ENCODE measurements at places on chromosomes 4 and X.

DNA sequence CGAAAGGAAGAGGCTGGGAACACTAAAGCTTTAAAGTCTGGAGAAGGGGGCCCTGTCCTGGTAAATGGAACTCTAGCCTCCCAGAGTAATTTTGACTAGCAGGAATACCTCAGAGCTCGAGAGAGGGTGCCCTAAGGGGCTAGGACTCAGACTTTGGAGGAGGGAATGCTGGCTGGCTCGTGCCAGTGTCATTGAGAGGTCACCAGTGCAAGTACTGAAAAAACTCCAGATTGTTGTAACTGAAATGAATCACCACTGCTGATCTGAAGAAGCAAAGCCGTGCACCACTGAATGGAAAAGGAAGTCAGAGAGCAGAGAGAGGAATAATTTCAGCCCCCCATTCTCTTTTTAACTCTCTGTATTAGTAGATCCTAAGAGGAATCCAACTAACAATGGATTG is 690.2 kb downstream of the FAT4 start:
- DNase-seq = no peak

GRCh38 chr4:174135530-174135929 is 147.9 kb downstream of the FBXO8 start:
- DNase-seq = no peak

GRCh38 chrX:45379236-45379635 is 178.6 kb upstream of the DIPK2B start:
- DNase-seq = no peak

DNA sequence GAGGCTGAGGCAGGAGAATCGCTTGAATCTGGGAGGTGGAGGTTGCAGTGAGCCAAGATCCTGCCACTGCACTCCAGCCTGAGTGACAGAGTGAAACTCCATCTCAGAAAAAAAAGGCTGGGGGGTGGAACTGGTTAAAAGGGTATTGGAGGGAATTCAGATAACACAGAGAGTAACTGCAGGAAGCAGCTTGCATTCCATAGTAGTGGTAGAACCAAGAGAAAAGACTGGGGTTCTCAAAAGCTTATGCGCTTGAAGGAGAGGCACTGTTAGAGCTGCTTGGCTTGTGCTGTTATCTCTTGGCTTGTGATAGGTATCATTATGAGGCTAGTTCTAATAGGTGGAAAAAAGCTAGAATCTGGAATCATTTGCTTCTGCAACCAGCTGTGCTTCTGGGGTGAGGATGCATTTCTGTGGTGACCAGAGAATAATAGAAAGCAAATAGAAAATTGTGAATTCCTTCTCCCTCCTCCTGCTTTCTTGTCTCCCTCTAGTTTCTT is 91.2 kb upstream of the ELOVL6 start:
- DNase-seq = no peak

- no peak for DNase-seq
These were observed 207.9 kb downstream of the MAB21L2 start for GRCh38 chr4:150789864-150790263.

GRCh38 chr4:129046055-129046959 is 47.0 kb downstream of the SCLT1 start:
- no peak for DNase-seq

DNA sequence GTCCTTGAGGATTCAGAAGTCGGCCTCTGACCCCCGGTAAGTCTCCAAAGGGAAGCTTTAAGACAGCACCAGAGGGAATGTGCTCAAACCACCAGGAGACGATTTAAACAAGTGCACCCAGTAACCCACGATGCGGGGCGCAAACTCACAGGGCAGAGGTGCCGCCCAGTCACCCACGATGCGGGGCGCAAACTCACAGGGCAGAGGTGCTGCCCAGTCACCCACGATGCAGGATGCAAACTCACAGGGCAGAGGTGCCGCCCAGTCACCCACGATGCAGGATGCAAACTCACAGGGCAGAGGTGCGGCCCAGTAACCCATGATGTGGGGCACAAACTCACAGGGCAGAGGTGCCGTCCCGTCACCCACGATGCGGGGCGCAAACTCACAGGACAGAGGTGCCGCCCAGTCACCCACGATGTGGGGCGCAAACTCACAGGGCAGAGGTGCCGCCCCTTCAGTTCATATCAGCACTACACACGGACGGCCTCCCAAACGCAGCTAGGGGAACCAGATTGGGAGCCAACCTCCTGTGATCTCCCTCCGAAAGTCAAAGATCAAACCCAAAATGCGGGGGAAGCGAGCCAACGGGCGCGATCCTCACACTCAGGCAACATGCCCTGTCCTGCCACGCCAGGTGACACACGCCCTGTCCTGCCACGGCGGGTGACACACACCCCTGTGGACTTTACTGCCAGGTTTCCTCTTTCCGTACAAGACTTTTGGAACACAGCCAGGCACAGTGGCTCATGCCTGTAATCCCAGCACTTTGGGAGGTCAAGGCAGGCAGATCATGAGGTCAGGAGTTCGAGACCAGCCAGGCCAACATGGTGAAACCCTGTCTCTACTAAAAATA is 11.3 kb downstream of the PPP2R3B start:
- DNase-seq = no peak

GRCh38 chr4:26701786-26702227 is 117.9 kb downstream of the TBC1D19 start:
- DNase-seq = no peak

- no peak for DNase-seq
These were observed 163.1 kb downstream of the SMARCA1 start for GRCh38 chrX:129360175-129360574.

DNA sequence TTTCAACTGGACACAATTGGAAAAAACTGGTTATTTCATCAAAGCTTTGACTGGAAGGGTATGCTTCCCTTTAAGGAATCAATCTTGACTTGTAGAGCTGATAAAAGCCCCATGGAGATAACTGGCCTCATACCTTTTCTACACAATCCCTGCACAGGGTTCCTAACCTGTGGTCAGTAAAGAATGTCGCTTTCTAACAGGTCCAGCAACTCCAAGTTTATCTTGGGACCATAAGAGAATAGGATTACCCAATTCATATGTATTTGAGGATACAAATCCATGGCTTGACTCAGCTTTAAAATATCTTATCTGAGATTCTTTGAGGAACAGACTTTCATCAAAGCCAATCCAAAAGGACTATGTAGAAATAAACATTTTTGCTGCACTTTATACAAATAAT is 1399.8 kb upstream of the PABPC4L start:
- DNase-seq = no peak

DNA sequence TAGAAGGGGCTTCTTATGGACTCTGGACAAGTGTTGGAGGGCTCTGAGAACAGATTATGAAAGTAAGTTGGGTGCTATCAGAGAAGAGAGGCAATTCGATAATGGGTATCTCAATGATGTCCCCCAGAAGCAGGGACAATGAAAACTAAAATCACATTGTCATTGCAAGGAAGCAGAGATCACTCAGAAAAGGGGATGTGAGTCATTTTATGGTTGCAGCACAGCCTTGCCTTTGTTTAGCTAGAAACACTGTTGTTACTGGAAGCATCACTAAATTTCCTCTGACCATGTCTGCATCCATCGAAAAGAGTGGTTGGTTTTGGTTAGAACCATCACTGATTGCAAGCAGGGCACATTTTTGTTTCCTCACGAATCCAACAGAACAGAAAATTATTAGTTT is 246.8 kb upstream of the NWD2 start:
- no peak for DNase-seq

GRCh38 chr4:183814461-183814860 is 90.6 kb upstream of the STOX2 start:
- DNase-seq = no peak

GRCh38 chr4:48699475-48699874 is 80.6 kb downstream of the FRYL start:
- DNase-seq = no peak

- DNase-seq = no peak
These were observed 406.8 kb downstream of the SLITRK2 start for GRCh38 chrX:146224442-146224841.

- no peak for DNase-seq
These were observed 167.7 kb downstream of the NPNT start for GRCh38 chr4:106063009-106063408.

DNA sequence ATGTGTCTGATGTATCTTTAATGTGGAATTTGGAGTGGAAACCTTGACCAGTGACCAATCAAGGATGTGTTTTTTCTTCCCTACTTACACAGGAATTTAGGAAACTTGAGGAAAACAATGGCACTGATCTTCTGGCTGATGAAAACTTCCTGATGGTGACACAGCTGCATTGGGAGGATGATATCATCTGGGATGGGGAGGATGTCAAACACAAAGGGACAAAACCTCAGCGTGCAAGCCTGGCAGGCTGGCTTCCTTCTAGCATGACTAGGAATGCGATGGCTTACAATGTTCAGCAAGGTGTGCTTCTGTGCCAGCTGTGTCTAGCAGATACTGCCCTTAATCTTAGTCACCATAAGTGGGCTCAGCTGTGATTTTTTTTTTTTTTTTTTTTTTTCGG is 12.6 kb downstream of the TAF1 start:
- DNase-seq = no peak

DNA sequence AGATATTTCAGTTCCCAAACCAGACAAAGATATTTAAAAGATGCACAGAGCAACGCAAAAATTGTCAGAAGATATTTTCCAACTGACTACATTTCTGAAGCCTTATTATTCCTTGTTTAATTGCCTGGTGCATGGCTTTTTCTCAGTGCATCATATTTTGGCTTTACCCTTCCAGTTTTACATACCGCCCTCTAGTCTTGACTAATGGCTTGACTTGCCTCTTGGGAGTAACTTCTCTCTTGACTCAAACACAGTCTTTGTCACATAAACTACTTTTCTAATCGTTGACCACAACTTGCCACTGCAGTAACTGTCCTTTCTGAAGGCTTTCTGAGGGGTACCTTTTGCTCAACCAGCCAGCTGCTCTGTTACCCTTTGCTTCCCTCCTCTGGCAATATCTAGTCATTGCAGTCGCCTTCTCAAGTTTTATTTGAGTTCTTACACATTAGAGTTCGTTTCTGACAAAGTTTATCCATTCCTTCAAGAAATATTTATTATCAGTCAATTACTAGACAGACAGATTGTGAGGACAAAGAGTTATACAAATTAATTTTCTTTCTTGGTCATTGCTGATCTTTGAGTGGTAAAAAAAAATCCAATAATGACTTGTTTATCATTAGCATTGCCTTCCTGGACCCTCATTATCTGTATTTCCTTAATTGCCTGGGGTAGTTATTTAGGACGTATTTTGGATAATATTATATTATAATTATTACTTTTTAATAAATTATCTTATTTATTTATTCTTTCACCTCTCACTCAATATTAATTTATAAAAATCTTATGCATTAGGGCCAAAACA is 506.9 kb upstream of the PCDH10 start:
- DNase-seq = no peak

GRCh38 chr4:16329125-16329796 is 103.0 kb upstream of the TAPT1 start:
- DNase-seq = peak; percentile 4

- DNase-seq = no peak
These were observed 1063.8 kb upstream of the INTU start for GRCh38 chr4:126568652-126569570.

DNA sequence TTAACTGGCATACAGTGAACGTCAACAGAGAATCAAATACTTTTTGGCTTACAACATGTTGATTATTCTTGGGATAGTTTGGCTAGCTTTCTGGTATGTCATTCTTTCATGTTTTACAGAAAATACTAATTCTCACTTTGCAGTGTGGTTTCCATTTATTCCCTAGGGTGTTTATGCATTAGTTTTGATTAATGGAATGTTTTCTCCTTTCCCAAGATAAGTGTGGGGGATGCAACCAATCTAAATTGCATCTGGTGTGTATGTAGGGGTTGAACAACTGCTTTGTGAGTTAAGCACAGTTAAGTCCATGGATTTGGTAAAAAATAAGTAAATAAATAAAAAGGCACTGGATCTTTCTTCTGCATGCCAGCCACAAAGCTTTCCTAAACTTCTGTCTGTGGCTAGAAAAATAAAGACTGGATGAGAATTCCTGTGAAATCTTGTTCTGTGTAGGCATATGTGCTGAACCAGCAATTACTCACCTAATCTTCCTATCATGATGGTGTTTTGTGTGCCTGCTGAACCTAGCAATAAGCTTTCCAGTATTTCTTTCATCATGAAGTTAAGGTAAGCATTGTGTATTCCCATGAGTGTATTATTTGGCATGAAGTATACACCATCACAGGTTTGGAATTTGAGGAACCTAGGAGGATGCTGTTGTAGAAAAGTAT is 50.6 kb upstream of the TENM3 start:
- DNase-seq = peak; percentile 63

DNA sequence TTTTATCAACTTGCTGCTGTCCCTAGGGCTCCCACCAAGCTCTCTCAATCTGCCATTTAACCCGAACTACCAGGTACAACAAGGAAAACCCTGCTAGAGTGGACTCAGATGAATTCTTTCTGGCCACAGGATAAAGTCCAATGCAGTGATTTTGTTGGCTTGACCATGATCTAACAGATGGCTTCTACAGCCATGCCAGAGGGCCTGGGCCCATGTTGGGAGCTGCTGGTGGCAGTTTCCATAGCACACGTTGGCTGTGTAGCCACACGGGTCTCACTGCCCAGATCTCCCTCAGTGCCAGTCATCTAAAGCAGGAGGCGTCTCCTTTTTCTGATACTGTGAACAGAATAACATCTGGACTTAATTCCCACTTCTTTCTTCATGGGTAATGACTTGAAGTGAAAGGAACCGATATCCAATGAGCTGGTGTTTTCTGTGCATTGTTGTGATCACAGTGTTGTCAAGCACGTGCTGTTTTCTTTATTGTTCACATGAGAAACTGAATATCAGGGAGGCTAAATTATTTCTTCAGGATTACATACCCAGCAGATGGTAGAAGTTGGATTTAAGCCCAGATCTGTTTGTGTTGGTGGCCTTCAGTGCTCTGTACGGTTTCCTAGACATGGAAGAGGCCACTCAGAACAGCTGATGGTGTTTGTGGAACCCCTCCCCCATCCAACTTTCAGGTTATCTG is 85.2 kb upstream of the CLCN4 start:
- DNase-seq = no peak

DNA sequence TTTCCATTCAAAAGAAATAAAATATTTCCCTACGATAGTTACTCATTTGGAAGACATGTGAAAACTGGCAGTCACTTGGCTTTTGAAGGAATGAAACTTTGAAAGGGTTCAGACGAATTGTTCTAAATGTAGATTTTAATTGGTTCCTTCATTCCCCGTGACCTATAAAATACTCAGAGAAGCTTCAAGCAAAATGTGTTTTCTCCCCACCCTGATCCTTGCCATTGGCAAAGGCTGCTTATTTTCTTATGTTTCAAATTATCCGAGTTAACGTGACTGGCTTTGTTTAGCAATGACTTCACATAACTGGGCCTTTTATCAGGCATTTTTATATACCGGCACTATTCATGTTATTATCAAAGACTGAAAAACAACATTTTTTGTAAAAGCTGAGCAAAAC is 204.1 kb upstream of the NEIL3 start:
- no peak for DNase-seq

- DNase-seq = no peak
These were observed 971.1 kb upstream of the HS3ST1 start for GRCh38 chr4:12399781-12400180.

GRCh38 chr4:244471-244870 is 60.8 kb downstream of the ZNF732 start:
- DNase-seq = no peak

- no peak for DNase-seq
These were observed 62.3 kb upstream of the RELL1 start for GRCh38 chr4:37748485-37748884.

- DNase-seq = peak; percentile 89
These were observed 326.4 kb downstream of the DCHS2 start for GRCh38 chr4:154164931-154165839.

Measured in AG04449 (cell line).